ENCODE measurements at places on chromosomes 11 and 22. TPM values are rescaled to one million over a fixed set of nuclear protein-coding genes. Genes with fewer than 3 reads are reported as not detected.

Gene OPCML
- total RNA-seq = not detected

DNA sequence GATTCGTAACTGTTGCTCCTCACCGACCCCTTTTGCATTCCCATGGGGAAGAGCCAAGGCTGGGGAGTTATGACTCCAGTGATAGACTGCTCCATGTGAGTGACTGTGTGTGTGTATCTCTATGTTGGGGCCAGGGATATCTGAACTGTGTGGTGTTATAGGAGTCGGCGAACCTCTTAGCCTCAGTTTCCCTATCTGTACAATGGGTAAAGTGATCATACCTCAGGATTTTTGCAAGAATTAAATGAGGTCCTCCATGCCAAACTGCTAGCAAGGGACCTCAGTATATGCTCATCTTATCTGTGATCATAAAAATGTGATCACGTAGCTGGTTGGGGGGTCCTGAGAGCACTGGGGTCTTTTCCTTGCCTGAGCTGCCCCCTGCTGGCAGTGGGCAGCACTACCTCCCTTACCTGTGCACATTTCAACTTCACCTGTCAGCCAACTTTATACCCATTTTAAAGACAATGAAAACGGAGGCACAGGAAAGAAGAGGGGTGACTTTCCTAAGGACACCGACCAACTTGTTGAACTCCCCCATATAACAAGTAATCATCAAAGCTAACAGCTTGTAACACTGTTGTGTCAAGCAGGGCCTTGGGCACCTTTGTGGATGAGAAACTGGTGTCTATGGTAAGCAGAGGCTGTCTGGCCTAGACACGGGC, 1.4 kb upstream of the DPP3 start:
- H3K27me3 ChIP-seq = no peaks in the 10 kb centered on the region
- peak; percentile 24 for DNase-seq
- peaks cover 23% of the 10 kb centered on the region for H3K4me1 ChIP-seq
- peak overlapping the region; percentile 89 for H3K4me3 ChIP-seq
- H3K27ac ChIP-seq = no peak overlapping the region

DNA sequence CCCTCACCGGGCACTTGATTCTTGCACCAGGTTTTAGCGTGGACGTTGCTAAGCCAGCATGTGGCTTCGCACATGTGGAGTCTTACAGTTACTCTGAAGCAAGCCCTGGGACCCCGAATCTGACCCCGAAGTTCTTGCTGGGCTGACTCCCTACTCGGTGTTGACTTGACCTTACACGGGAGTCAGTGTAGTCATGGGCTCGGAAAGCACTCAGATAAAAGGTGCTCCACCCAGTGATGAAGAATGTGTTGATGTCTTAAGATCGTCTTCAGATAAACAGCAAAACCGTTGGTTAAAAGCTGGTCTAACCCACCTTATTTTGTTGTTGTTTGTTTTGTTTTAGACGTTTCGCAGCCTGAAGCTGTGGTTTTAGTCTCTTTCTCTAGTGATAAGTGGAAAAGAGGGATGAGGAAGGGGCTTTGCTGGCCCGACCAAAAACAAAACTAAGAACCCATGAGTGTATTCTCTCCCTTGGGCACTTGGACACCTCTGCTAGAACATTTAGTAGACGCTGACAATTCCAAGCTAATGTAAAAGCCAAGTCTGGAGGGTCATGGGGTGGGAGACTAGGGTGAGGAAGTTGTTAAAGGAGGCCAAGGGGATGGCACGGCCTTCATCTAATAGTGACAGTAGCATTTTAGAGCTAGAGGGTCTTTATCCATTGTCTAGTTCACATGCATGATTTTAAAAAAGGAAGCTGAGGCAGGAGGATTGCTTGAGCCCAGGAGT, 69.9 kb downstream of the BCR start:
- peaks cover 5% of the 10 kb centered on the region for H3K4me1 ChIP-seq
- no peak overlapping the region for H3K4me3 ChIP-seq
- no peaks in the 10 kb centered on the region for H3K27me3 ChIP-seq
- no peaks in the 10 kb centered on the region for H3K36me3 ChIP-seq
- H3K27ac ChIP-seq = peak overlapping the region; percentile 2

Gene MAP6
- not detected for total RNA-seq

Gene NLRP6
- total RNA-seq = 20.9 TPM

GRCh38 chr22:48794906-48795305, 1032.8 kb downstream of the BRD1 start:
- H3K36me3 ChIP-seq = no peaks in the 10 kb centered on the region
- no peak for DNase-seq
- H3K4me1 ChIP-seq = no peaks in the 10 kb centered on the region
- no peak overlapping the region for H3K4me3 ChIP-seq

- no peaks in the 10 kb centered on the region for H3K36me3 ChIP-seq
- no peaks in the 10 kb centered on the region for H3K4me1 ChIP-seq
- no peak overlapping the region for H3K27ac ChIP-seq
- no peaks in the 10 kb centered on the region for H3K27me3 ChIP-seq
- no peak for DNase-seq
Observed at GRCh38 chr22:48679656-48680555, 1147.8 kb downstream of the BRD1 start.

GRCh38 chr11:34267013-34267412, 90.8 kb downstream of the ABTB2 start:
- no peak overlapping the region for H3K4me3 ChIP-seq
- no peak overlapping the region for H3K27ac ChIP-seq
- H3K36me3 ChIP-seq = no peaks in the 10 kb centered on the region
- DNase-seq = no peak

- DNase-seq = no peak
- H3K36me3 ChIP-seq = no peaks in the 10 kb centered on the region
- H3K27me3 ChIP-seq = peaks cover 2% of the 10 kb centered on the region
- no peak overlapping the region for H3K4me3 ChIP-seq
- no peak overlapping the region for H3K27ac ChIP-seq
Observed at GRCh38 chr11:121773076-121773475, 320.3 kb upstream of the SORL1-AS1 start.
